ENCODE measurements at places on chromosomes 7 and 10. TPM values are rescaled to one million over a fixed set of nuclear protein-coding genes. Genes with fewer than 3 reads are reported as not detected.

GRCh38 chr10:33733058-33733457 is 398.6 kb upstream of the NRP1 start:
- DNase-seq = no peak

TYW1B gene
- 2.9 TPM for total RNA-seq

- no peak for DNase-seq
These were observed 118.7 kb downstream of the PARD3 start for GRCh38 chr10:34696423-34696822.

DNA sequence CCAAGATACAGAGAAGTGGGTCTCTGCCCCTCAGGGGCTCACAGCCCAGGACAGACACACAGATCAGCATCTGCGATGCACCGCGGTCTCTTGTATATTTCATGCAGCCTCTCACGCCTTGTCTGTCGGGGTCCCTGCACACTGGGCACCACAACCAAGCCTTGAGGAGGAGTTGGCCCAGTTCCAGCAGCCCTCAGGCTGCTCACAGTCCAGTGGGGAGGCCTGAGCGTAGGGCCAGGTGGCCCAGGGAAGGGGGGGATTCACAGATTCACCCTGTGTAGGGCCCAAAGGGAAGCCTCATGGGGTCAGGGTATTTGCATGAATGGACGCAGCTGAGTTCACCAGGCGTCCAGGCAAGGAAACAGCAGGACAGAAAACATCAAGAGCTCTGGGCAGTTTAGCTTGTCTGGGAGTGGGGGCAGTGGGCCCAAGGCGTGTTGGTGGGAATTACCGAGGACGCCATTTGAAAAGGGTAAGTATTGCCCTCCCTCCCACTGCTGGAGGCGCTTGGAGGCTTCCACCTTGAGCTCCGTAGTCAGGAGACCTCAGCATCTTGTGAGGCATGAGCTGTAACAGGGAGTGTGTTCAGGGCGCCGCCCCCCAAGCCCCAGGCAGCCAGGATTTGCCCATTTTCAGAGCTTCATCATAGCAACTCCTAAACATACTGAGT is 129.1 kb upstream of the CHST15 start:
- peak; percentile 47 for DNase-seq

KCP gene
- total RNA-seq = not detected

DNA sequence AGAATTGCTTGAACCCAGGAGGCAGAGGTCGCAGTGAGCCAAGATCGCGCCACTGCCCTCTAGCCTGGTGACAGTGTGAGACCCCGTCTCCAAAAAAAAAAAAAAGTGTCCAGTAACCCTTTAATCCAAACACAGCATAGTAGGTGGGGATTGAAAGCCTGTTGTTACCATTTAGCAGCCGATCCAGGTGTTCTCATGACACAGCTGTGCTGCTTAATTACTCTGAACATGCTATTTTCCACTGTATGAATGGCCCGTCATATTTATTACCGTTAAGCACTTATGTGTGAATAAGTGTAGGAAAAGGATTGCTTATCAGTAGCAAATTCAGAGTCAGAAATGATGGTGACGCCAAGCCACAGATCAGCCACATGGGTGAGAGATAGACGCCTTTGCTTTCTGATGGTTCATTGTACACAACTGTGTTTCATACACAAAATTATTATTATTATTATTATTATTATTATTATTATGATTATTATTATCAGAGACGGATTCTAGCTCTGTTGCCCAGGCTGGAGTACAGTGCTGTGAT is 11.6 kb upstream of the ORAI2 start:
- no peak for DNase-seq

DNA sequence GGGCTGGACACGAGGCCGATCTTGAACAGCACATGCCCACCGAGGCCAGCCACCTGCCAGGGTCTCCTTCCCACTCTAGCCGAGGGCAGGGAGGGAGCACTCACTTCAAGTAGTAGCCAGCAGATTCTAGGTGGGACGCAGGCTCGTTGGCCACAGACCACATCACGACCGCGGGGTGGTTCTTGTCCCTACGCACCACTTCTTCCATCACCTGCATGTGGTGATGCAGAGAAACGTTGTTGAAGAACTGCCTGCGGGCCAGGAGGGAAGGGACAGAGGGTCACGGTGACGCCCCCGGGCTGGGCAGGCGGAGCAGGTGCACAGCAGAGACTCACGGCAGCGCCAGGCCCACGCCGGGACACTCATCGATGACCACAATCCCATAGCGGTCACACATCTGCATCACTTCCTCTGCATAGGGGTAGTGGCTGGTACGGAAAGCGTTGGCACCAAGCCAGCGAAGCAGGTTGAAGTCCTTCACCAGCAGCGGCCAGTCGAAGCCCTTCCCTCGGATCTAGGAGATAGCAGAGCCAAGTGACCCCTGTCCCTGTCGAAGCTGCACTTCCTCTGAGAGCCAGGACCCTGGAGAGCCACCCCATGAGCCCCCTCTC is 7.7 kb downstream of the GUSB start:
- peak; percentile 37 for DNase-seq

HOXA4 gene
- 34.0 TPM for total RNA-seq

AMZ1 gene
- total RNA-seq = 0.86 TPM

NEUROD6 gene
- not detected for total RNA-seq

DNA sequence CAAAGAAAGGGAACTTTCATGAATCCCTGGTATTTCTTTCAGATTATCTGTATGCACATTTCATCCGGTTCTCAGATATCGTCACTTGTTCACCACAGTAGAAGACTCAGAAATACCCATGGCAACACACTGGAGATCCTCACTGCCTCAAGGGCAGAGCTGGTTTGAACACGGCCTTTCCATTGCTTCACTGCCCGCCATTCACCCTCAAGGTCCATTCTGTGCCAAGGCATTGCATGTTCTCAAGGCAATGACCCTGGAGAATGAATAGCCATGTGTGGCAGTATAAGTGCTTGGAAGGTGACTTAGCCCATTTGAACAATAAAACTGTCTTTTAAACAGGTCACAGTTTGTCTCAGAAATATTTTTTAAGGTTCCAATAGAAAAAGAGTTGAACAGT is 606.5 kb downstream of the IPMK start:
- DNase-seq = no peak

- DNase-seq = no peak
These were observed 64.9 kb upstream of the ASAH2 start for GRCh38 chr10:50316174-50316573.

DNA sequence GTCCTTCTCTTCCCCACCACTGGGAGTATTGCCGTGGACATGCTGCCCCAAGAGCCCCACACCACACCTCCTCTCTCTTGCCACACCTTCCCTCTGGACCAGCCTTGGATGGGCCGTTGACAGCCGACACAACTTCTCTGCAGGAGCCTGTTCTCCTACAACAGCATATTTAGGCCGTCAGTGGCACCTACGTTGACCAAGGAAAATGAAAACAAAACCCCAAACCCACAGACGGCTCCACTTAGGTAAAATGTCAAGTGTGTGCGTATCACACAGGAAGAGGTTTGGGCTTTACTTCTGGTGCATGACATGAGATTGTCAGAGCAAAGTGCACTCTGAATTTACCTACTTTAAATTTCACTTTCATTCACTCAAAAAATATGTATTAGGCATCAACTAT is 246.6 kb downstream of the ZMYND11 start:
- DNase-seq = no peak

CC2D2B gene
- 0.60 TPM for total RNA-seq

- no peak for DNase-seq
These were observed 60.4 kb upstream of the ADO start for GRCh38 chr10:62744136-62744535.

TAX1BP1 gene
- total RNA-seq = 104 TPM

SYT15 gene
- total RNA-seq = 3.8 TPM

DNA sequence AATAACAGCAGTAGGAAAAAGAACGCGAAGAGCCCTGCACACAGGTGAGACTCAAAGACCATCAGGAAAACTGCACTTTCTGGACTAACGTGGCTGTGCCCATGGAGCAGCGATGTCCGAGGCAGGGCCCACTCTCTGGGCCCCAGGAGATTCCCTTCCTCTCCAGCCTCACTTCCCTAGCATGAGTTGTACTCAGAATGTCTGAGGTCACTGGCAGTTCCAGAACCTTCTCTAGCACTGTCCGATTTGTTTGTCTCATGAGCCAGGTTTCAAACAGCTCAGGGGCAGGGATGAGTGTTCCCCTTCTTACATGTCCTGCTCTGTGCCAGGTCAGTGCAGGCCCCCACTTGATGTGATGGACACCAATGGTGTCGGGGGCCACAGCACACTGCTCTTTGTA is 484.2 kb downstream of the PTPRN2 start:
- DNase-seq = no peak

EBLN1 gene
- not detected for total RNA-seq

EGFR gene
- total RNA-seq = 50.6 TPM

GRCh38 chr7:157612664-157613561 is 276.1 kb downstream of the DNAJB6 start:
- DNase-seq = peak; percentile 29

Measured in ovary (tissue), 10 donors.